Esophagus mucosa (tissue), 1 donor: ENCODE measurements at places on chromosomes 5 and 9. TPM values are rescaled to one million over a fixed set of nuclear protein-coding genes. Genes with fewer than 3 reads are reported as not detected.

- no peak for ATAC-seq
Measured at GRCh38 chr9:20242510-20243189, 379.6 kb downstream of the MLLT3 start.

The ADGRD2 gene
- 0.08 TPM for total RNA-seq

The DPM2 gene
- 25.7 TPM for total RNA-seq

- ATAC-seq = no peak
Measured at GRCh38 chr5:157458835-157459234, 1.2 kb upstream of the NIPAL4 start.

DNA sequence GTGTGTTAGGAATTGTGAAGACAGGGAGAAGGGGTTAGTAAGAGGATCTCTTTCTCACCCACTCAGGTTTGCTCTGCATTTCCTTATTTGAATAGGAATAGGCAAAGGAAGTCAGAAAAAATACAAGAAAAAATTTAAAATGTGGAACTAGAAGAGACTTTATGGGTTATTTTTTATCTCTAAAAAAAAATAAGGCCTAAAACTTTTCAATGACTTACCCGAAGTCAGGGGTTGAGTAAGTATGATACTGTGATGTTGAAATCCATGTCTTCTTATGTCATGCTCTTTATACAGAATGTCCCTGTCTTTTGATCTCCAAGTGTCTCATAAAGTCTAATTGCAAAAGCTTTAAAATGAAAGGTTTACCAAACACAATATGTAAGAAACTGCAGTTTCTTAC is 148.3 kb upstream of the PIK3R1 start:
- ATAC-seq = no peak

The TMEM215 gene
- not detected for total RNA-seq

DNA sequence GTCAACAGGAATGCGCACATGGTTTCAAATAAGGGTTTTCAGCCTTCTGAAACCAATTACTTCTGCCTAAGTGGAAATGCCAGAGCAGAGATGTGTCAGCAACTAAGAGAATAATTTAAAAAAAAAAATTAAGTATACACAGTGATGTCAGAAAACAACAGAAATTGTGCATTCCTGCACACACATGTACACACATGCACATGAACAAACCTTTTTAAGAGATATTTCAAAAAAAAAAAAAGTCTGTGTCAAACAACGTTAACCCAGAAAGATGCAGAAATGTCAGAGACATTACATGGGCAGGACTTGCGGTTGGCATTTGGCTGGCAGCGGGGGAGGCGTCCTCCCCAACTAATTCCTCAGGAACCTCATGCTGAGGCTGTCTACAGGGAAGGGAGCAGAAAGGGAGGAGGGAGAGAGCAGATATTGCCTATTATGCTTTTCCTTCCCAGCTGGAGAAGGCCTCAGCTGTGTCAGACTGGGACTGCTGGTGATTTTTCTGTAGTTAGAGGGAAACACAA is 536.9 kb upstream of the WWC1 start:
- ATAC-seq = no peak

DNA sequence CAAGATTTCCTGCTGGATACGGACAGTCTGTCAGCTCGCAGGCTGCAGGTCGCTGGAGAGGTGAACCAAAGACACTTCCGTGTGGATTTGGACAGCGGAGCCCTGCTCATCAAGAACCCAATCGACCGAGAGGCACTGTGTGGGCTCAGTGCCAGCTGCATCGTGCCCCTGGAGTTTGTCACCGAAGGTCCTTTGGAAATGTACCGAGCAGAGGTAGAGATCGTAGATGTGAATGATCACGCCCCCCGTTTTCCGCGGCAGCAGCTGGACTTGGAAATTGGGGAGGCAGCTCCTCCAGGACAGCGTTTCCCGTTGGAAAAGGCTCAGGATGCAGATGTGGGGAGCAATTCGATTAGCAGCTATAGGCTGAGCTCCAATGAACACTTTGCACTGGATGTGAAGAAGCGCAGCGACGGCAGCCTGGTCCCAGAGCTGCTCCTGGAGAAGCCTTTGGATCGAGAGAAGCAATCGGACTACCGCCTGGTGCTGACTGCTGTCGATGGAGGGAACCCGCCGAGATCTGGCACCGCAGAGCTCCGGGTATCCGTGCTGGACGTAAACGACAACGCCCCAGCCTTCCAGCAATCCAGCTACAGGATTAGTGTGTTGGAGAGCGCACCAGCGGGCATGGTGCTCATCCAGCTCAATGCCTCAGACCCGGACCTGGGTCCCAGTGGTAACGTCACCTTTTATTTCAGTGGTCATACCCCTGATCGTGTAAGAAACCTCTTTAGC is 658 bp downstream of the PCDHGC4 start:
- ATAC-seq = no peak

The MYMK gene
- not detected for total RNA-seq

The FOXD4 gene
- 0.28 TPM for total RNA-seq

DNA sequence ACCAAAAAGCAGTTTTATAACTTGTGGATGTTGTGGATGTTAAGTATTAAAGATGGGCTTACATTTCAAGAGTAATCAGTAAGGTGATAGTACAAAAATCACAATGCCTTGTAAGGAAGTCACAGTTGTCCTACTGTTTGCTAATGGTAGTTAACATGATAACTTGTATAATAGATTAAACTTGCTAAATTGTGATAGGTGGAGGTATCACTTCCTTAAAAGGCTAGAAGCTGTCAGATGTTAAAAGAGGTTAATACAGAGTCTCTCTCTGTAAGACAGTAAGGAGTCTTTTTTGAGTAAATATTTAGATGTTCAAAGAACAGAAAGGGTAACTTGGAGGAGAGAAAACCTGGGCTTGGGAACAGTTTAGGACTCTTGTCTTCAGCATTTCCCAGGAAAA is 14.2 kb upstream of the MACIR start:
- no peak for ATAC-seq

GRCh38 chr9:88218726-88219125 is 80.5 kb upstream of the SPATA31C2 start:
- ATAC-seq = no peak

GRCh38 chr5:152349683-152350526 is 55.2 kb downstream of the NMUR2 start:
- ATAC-seq = peak; percentile 56

DNA sequence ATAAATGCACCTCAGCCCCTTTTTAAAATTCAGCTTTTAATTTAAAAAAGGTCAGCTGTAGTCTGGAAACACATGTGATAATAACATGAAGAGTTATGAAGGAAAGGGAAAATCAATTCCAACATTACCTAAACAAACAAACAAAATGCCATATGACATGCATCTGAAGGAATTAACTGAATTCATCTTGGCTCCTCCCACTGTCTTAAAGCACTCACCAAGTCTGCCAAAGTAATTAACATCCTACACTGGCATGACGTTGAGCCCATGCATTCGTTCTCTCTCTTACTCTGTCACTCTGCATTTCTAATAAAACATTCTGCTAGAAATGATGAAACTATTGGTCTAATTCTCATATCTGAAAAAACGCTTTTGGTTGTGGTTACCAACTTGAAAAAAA is 37.7 kb downstream of the TSSK1B start:
- ATAC-seq = no peak

DNA sequence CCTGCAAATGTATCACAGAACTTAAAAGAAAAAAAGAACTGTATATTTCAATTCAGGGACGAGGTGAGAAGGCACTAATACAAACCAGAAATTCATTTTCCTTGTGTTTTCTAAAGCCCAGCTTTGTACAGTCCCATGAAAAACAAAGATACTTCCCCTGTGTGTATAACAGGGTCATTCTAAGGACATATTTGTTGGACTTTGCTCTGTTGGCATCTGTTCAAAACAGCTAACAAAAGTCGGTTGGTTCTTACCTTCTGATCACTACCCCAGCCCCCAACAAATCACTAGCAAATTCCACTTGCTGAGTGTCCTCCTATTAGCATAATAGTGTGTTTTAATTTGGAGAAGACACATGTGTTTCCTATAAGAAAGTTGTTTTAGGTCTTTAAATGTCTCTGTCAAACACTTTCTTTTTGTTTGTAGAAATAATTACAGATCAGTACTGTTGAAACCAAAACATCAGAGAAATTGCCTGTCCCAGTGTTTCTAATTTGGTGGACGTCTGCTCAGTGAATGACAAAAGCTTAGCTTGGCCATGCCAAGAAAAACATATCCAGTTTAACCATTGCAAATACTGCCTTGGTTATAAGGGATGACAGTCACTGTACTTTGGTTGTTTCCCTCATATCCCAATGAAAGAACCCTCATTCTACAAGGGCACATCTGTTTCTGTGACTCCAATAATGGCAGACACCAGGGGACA is 480.5 kb downstream of the EBF1 start:
- no peak for ATAC-seq

- no peak for ATAC-seq
Measured at GRCh38 chr9:21096901-21097255, 19.1 kb upstream of the IFNB1 start.

The LHX3 gene
- 0.08 TPM for total RNA-seq

- no peak for ATAC-seq
Measured at GRCh38 chr5:143086546-143086907, 316.4 kb downstream of the ARHGAP26 start.

The TTC23L gene
- total RNA-seq = not detected

DNA sequence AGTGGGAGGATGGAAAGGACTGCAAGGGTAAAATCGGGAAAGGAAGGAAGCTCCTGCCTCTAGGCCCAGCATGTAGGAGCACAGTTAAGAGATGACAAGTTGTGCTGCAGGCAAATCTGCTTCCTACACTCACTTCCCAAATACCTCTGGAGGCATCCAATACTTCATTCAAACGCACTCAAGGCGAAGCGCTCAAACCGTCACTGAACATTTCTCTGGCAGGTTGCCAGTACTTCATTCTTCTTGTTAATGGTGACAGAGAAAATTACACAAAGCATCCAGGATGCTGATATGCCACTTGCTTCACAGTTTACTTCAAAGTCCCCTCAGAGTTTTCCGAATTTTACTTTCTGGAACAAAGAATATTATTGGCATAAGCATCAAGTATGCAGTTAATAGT is 59.8 kb downstream of the NREP start:
- no peak for ATAC-seq

DNA sequence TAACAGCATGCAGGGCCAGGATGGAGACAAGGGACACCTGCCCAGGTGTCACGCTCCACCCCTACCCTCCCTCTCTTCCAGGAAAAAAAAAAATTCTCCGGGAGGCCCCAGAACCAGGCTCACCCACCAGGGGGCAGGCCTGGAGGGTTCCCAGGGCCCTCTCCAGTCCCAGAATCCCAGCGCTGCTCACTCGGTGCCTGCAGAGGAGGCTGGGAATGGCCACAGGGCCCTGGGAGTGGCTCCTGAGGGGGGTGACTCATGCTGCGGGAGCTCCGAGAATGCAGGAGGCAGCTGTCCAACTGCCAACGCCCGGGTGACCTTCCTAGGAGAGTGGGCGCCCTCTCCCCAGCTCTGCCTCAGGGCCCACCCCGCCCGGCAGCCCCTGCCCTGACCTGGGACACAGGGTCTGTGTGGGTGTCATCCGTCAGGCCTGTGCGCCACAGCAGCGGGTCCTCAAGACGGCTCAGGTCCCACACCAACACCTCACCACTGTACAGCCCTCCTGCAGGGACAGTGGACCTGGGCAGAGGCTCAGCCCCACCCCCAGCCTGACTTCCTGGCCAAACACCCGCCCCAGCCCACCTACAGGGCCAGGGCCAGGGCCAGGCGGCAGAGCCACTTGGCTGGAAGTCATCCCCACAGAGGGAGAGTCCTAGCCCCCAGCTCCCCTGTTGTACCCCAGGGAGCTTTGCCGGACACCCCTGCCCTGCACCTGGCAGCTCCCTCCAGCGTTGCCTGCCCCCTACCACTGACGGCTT is 21.2 kb downstream of the DYNC2I2 start:
- peak; percentile 94 for ATAC-seq

- ATAC-seq = no peak
Measured at GRCh38 chr5:25439025-25439424, 794.2 kb upstream of the CDH10 start.

GRCh38 chr9:121721058-121721350 is 69.6 kb downstream of the DAB2IP start:
- no peak for ATAC-seq

DNA sequence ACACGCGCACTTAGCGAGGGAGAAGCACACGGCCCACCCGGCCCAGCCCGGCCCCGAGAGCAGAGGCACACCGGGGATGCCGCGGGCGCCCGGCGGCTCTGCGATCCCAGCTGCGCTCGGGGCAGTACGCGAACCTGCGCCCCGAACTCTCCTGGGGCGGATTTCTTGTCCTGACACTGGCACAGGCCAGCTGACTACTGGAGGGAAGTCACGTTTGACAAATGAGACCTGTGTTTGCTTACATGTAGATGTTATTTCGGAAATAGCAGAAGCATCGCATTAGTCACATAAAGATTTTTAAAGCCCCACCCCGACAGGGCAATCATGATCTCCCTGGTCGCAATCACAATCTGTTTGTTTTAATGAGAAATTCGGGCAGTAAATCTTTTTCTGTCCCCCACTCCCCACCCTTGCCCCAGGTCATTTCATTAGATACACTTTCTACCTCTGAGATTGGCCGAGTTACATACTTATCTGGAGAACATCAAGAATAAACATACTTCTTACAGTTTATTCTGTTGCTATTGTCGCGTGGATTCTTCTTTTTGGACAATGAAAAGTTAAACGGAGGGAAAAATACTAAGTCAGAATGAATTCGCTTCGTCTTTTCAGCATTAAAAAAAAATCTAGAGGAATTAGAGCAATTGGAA is 518.9 kb downstream of the CTNND2 start:
- no peak for ATAC-seq

The PTGES gene
- total RNA-seq = 9.1 TPM

DNA sequence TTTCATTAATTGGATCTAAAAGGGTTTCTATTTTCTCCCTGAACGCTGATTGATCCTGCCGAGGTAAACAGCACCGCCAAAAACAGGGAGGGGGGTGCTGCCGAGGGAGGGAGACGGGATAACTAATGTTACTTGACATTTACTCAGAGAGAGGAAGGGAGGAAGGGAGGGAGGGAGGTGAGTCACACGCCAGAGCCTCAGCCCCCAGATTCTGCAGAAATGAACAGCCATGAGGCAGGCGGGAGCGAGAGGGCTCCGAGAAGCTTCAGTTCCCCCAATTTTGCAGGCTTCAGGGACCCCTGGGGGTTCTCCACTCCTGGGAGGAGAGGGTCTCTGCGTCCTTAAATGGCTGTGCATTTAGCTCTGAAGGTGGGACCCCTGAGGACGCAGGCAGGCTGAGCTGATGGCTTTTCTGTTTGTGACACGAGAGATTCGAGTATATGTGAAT is 59.1 kb upstream of the IER5L start:
- no peak for ATAC-seq

DNA sequence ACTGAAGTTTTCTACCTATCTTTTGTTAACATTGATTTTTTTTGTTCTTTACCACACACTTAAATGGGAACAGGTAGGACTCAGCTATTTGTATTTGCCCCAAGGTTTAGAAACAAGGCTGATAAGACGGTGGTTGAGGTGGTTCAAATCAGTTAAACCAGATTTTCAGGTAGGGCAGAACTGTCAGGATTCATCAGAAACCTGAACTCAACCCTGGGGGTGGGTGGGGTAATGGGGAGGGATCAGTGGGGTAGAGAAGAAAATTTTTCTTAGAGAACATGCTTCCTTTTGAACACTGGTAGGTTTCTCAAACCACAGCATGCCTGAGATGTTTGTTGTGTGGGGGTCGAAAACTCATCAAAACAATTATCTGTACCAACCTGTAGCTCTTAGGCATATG is 113.0 kb downstream of the BASP1 start:
- no peak for ATAC-seq

The THBS4 gene
- total RNA-seq = 0.16 TPM
